ENCODE measurements at places on chromosomes 11 and 22.

- no peak for DNase-seq
These were observed 57.1 kb downstream of the ST14 start for GRCh38 chr11:130216591-130217132.

DNA sequence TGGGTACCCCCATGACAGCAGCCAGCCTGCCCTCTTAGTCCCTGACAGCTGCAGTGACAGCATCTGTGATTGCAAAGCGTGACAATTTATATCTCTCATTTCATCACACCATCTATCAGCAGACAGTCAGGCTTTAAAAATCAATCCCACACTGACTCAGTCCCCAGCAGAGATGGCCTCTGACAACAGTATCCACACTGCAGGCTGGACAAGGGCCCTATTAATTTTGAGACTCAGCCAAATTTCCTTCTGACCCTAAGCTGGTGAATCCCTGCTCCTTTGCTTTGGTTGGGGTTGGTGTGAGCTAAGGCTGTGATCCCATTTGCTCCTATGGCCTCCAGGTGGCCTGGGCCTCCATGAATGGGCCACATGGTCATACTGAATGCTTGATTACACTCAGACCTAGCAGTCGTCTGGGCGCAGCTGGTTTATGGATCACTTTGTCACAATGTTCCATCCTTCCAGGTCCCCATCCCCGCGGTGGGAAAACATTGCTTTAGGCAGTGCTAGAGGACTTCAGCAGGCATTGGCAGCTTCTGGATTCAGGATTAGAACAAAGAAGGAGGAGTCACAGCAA, 68.2 kb upstream of the B3GAT1 start:
- no peak for DNase-seq

DNA sequence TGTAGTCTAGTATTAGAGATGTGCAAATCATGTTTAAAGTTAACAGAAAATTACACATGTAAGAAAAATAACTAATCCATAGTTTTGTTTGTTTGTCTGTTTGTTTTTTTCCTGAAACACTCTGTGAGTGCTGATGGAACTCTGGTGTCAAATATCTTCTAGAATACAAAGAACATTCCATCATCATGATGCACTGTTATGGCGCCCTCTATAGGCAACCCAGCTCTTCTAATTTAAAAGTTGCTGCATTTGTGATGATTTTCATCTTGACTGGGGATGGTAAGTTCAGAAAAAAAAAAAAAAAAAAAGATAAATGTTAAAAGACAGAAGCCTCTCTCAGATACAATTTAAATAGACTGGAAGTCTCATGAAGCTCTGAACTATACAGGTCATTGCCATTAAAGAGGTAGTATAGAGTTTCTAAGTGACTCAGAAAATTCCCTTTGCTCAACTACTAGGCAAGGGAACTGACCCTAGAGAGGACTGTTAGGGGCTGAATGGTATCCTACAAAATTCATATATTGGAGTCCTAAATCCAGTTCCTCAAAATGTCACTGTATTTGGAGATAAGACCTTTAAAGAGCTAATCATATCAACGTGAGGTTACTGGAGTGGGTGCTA, 597.2 kb upstream of the ANO3 start:
- no peak for DNase-seq

DNA sequence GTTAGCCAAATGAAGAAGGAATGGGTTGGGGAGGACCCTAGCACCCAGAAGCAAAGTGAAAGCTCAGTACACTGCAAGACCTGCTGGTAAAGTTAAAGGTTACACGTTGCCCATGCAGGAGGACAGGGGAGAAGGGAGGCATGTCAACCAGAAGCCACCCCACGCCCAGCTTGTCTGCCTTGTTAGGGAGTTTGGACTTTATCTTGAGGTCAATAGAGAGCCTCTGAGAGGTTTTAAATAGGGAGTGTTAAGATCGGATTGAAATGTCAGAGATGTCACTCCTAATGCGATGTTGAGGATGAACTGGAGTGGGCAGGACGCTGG, 18.7 kb upstream of the PEX26 start:
- no peak for DNase-seq

- DNase-seq = no peak
These were observed 12.0 kb upstream of the SESN3 start for GRCh38 chr11:95242845-95243605.

GRCh38 chr11:63840356-63841060, 1.6 kb downstream of the MARK2 start:
- no peak for DNase-seq

GRCh38 chr11:26675233-26675928, 46.5 kb downstream of the SLC5A12 start:
- DNase-seq = no peak

- peak; percentile 35 for DNase-seq
These were observed 165.6 kb downstream of the ETS1 start for GRCh38 chr11:128421577-128422330.

- no peak for DNase-seq
These were observed 4.2 kb downstream of the HEPN1 start for GRCh38 chr11:124923296-124923695.

GRCh38 chr22:42066126-42066761, 4.4 kb downstream of the NAGA start:
- no peak for DNase-seq

DNA sequence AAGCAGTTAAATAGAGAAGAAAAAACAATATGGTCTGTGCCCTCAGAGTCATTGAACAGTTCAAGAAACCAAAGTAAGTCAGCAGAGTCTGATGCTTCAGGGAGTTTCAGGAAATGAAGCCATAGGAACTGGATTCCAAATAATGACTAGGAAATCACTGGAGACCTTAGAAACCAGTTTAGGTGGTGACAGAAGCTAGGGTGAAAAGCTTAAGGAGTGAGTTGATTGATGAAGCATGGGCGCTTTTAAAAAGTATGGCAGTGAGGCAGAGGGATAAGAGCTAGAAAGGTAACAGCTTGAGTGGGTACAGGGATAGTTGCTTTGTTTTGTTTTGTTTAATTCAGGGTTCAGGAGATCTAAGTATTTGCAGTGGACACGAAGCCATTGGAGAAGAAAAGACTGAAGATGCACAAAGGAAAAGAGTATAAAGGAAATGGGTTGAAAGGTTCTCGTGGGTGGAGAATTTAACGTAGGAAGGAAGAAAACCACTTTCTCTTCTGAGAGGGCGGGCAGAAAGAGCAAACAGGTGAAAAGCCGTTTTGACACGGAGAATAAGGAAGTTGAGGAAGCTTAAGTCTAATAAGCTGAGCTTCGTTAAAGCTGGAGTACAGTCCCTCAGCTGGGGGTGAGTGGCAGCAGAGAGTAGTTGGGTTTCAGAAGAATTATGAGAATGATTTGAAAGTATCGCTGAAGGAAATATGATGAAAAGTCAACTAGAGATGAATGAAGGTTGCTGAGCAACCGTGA, 14.8 kb downstream of the SGSM3 start:
- DNase-seq = peak; percentile 28

DNA sequence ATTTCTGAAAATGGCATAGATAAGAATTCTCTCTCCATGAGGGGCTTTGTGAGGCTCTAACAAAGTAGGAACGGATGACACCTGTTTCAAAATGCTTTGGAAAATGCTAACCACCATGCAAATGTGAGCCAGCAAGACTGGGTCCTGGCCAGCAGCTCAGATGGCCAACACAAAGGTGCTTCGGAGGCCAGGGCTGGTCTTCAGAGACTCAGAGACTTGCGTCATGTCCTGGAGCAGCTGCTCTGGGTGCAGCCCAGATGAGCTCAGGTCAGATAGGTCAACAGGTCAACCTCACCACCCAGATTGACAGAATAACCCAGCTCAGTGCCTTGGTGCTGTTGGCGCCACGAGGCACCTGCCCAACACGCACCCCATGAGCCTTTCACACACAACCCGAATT, 12.0 kb upstream of the TMEM121B start:
- no peak for DNase-seq

DNA sequence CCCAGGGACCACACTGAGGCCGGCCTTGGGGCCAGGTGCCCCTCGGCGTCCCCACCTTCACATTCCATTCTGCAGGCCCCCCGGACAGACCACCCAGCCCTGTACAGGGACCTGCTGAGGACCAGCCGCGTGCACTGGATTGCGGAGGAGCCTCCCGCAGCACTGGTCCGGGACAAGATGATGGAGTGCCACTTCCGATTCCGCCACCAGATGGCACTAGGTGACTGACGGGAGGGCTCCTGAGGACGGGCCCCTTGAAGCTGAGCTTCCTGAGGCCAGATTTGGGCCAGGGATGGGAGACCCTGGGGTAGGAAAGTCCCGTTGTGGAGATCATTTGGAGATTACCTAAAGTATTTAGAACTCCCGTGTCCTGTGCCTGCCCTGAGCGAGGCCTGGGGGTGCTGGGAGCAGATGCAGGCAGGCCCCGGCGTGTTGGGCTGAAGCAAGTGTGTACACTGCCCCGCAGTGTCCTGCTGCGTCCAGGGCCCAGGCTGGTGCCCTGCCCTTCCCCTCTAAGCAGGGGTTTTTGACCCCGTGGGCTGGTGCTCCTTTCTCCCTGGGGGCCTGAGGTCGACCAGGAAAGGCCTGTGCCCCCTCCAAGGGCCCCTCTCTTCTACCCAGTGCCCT, 20.0 kb downstream of the TRMU start:
- DNase-seq = peak; percentile 51

GRCh38 chr22:17724678-17725499, 49.4 kb downstream of the BID start:
- no peak for DNase-seq

- no peak for DNase-seq
These were observed 10.5 kb downstream of the ARL14EP start for GRCh38 chr11:30333405-30333804.

- DNase-seq = no peak
These were observed 25.6 kb upstream of the TENM4 start for GRCh38 chr11:79466411-79466810.

DNA sequence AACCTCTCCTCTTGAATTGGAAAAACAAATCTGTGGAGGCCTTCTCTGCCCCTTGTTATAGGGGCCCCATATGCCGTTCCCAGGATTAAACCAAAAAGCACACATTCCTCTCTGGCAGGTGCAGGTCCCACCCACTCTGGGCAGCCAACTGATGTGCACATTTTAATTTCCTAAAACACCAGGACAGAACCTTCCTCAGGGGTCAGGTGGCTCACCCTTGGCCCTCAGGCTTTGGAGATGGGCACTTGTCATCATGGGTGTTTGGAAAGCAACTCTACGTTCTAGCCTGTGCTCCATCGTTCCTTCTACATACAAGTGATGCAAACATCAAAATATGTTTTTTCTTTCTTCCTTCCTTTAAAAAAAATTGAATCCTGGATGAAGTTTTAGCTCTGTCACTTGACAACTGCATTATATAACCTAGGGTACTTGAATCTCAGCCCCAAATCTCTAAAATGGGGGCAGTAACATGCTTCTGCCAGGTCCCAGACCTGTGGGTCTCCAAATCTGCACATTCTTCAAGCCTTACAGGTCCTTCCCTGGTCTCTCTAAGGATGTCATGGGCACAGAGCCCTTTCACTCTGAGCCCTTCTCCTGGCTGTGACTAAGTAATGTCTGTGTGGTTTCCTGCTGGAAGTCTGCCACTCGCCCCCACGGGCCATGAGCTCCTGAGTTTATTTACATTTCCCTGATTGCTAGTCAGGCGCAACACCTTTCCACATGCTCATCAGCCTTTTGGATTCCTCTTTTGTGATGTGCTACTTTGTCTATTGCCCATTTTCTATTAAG, 43.8 kb downstream of the KCNQ1OT1 start:
- no peak for DNase-seq

- no peak for DNase-seq
These were observed 593.2 kb downstream of the INSC start for GRCh38 chr11:15707971-15708370.

DNA sequence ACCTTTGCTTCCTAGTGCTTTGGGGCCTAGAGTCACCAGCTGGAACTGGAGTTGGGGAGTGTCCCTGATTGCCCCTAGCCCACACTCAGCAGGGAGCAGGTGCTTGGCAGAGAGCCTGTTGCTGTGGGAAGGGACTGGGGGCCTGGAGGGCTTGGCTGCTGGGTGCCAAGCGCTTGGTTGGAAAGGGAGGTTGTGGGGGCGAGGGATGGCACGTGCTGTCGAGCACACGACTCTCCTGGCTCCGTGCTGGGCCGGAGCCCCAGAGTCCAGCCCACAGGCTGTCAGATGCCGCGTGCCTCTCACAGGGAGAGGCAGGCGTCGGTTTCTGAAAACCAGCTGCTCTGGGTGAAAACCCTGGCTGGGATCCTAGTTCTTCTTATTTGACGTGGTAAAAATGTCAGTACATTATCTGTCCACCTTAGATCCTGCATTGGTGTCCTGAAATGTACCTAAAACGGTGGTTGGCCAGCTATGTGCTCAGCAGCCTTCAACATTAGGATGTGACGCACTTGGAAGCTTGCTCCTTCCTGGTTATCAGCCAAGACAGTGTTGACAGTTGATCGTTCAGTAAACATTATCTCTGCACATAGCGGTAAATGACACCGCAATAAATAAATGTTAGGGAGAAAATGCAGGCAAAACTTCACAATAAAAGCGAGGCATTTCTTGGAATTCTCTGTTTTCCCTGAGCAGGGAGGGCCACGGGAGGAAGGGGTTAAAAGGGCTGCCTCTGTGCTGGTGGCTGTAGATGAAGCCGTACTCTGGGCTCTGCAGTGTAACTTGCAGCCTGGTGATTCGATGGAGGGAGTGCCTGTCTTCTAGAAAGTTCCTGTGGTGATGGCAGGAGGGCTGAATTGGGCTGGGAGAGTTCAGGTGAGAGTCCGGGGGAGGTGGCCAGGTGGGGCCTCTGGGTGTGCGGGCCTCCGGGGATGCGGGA, 29.2 kb downstream of the GRAMD4 start:
- DNase-seq = no peak

DNA sequence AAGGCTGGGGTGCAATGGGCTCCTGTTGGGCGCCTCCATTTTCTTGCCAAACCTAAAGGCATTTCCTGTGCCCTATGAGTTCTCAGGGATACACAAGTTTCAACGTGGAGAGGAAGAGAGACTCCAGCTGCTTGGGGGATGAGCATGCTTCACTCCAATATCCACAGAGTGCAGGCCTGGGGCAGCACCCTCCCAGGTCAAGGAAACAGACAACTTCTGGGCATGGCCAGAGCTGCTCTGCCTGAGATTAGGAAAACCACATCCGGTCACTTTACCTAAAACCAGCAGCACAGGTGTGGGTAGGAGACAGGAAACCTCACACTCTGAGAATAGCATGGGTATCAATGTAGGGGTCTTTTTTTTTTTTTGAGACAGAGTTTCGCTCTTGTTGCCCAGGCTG, 28.7 kb downstream of the TMEM184B start:
- no peak for DNase-seq

GRCh38 chr11:118984825-118985224, 13.1 kb upstream of the CENATAC start:
- no peak for DNase-seq

- peak; percentile 62 for DNase-seq
These were observed 133.5 kb downstream of the CD44 start for GRCh38 chr11:35272391-35272902.

- DNase-seq = no peak
These were observed 156.1 kb downstream of the IGLL1 start for GRCh38 chr22:23424031-23424430.

Measured in stimulated activated CD4-positive, alpha-beta T cell treated with anti-CD3 and anti-CD28 coated beads, Interleukin-1b, Interleukin-23, amount 100 ng/mL, for 48 hours (primary cell).